Stimulated activated CD8-positive, alpha-beta memory T cell treated with anti-CD3 and anti-CD28 coated beads, Interleukin-7, amount 100 ng/mL, for 1 hour (primary cell): ENCODE measurements at places on chromosomes 7 and 10.

- DNase-seq, result no peak
These were observed 285.0 kb downstream of the MALRD1 start for GRCh38 chr10:19333631-19334030.

DNA sequence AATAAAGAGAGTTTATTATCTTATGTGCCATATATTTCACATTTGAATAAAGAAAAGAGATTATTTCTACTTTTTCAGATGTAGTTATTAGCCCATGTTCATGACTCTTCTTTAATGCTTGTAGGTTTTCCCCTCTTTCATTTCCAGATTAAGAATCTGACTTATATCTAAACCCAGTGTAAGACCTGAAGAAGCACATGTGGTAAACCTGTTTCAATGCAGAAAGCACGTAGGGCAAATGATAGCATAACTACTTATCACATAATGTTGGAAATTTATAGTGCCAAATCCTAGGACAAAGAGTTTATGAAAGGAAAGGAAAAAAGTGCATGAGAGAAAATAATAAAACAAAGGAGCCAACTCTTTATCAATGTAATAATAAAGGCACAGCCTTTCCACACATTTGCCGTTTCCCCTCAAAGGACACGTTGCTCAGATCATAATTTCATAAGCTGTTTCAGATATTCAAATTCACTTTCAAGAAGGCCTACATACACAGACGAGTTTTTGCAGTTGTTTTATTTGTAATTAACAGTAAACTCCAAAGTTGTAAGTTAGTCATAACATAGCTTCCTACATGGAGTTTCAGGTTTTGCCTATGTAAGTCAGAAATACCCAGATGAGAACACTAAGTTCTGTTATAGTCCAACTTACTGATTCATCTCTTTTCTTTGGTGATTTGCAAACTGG is 88.8 kb upstream of the MDFIC start:
- DNase-seq, result no peak

DNA sequence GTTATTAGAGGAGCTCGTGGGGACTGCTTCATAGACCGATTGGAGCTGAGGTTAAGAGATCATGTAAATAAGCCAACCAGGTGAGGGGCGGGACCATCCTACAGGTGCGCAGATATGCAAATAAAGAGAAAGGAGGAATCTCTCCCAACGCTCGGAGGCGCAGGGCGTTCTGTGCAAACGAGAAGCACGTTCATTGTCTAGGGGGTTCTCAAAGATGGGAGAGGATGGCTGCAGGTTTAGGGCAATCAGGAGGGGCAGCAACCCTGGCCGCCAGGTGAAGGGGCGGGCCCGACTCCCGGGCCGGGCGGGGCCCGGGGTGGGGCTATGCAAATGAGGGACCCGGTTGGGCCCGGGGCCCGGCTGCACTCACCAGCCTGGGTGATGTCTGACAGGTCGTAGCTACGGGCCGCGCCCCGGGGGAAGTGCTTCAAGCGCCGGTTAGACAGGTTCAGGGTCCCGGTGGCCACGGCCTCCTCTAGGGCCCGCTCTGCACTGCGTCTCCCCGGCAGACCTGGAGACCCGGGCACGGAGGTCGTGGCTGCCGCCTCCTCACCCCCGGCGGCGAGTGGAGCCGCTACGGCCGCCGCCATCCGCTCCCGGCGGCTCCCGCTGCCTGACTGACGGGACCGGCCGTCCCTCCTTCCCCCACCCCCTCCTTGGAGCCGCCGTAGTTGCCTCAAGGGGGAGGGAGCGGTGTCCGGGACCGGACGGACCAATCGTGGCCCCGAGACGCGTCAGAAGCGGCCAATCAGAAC is at the start of gene LRCH4:
LRCH4 (minus strand) TSS at position 619 of the 755 bp plus-strand sequence; CDS start at position 590, 29 bp downstream.
- no peak for DNase-seq

DNA sequence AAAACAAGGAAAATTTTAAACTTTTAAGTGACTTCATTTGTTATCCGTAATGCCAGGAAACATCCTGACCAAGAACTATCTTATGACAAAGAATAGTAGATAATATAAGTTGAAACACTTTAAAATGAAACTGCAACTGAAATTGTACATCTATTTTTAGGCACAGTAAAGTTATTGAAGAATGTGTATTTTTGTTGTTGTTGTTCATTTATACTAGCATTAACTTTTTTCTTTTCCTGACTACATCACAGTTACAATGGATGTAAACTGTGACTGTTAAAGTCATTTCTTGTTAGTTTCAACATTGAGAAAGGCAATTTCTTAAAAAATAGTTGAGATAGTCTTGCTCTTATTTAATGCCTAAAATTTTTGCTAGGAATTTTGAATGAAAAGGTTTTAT is 2.6 kb downstream of the CPED1 start:
- DNase-seq, result no peak

DNA sequence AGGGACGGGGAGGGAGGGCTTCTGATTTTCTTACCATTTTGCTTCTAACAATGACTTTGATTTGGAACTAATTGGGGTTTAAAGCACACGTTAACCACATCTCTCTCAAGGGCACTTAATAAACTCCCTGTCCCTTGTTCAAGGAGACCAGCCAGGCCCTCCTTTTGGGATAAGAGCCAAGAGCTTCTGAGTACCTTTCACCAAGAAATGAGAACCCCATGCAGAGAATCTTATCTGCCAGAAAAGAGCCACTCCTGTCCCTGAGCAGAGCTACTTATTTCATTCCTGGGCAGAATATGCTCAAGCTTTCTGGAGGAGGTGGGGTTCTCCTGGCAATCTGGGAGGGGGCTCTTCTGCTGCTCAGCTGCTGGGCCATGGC is 574.6 kb downstream of the GALNT17 start:
- no peak for DNase-seq

DNA sequence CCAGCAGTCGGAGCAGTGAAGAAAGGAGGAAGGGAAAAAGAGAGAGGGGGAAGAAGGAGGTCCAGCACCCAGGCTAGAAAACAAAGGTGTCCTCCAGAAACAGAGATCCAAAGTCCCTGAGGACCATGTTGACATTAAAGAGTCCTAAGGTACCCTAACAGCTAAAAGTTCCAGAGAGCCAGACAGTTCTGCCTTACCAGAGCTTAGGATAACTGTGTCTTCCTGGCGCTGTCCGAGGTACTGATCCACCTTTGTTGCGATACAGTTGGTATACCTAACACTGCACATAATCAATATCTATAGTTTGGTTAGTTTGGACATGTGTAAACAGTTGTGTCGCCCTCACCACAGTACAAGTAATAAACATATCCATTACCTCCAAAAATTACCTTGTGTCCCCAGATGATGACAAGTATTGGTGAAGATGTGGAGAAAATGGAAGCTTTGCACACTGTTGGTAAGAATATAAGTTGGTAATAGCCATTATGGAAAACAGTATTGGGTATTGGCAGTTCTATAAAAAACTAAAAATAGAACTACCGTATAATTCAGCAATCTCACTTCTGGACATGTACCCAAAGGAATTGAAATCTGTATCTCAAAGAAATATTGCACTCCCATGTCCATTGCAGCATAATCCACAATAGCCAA is 59.8 kb downstream of the GRID1 start:
- DNase-seq, result no peak
